ELR (cell line): ENCODE measurements at places on chromosomes 3 and 15.

GRCh38 chr3:40523781-40524180 lies 979 bp upstream of the ZNF621 start:
- no peak for DNase-seq

DNA sequence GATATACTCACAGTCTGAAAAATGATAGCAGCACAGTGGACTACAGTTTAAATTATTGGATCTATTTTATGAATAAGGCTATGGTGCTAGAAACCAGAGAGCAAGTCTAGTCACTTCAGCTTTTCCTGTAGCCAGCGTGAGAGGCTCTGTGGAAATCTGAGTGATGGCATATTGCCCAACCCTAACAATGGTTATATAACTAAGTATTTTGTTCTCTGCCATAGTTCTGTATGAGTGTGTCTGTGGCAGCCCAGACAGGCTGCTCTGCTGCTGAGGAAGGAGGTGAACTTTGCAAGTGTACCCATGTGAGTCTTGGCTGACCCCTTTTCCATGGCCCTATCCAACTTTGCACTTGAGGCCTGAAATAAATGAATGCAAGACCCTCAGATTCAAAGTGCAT lies 105.7 kb downstream of the LRTM1 start:
- DNase-seq, result peak; percentile 13

GRCh38 chr3:82707035-82707434 lies 945.6 kb upstream of the GBE1 start:
- DNase-seq, result peak; percentile 1

DNA sequence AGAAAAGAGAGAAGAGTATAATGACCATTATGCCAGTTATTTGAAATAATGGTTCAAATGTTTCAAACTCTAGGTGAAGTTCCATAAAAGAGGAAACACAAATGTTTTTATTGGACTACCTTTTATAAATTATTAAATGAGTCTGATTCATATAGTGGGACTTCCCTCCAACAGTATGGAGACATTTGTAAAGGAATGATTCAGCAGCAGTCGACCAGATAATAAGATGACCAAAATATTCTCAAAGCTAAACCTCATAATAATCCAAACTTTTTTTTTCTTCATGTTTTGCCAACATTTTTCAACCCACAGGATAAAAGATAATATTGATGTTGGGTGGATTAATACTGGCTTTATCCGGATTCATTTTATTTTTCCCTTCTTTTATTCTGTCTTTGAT lies 18.8 kb downstream of the TIPARP start:
- peak; percentile 76 for DNase-seq

DNA sequence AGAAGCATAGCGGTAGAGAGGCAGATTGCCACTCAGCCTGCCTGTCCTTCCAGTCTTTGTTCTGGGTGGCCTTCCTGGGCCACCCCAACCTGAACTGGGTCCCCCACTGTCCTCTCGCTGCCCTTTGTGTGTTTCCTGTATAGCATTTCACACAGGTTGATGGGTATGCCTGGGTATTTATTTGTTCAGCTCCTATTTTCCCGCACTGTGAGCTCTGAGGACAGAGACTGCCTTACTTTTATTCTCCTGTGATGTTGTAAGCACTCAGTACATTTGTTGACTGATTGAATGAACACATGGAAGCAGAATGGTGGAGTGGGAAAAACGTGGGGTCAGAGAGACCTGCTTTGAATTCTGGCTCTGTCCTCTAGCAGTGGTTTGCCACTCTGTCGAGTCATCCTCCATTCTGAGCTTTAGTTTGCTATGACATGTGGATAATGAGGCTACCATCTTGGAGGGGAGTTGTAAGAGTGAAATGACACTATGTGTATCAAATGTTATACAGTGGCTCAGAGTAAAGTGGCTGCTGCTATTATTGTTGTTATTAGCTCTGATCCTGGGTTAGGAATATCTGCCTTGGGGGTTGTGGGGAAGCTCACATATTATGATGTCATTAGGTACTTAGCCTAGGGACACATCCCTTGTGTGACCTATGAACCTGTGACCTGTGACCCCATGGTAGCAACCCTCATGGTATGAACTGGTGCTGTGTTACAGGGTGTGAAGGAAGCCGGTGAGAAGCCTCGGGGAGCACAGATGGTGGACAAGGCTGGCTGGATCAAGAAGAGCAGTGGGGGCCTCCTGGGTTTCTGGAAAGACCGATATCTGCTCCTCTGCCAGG lies 6.4 kb downstream of the PLEKHO2 start:
- DNase-seq, result no peak

GRCh38 chr3:138974462-138974861 lies 27.4 kb downstream of the FOXL2NB start:
- peak; percentile 78 for DNase-seq

GRCh38 chr3:190307164-190307545 lies 15.1 kb downstream of the CLDN1 start:
- DNase-seq, result no peak

GRCh38 chr3:145620002-145620401 lies 541.0 kb downstream of the PLOD2 start:
- DNase-seq, result no peak

- peak; percentile 74 for DNase-seq
Observed at GRCh38 chr3:120182613-120183511, 88.6 kb upstream of the GSK3B start.

DNA sequence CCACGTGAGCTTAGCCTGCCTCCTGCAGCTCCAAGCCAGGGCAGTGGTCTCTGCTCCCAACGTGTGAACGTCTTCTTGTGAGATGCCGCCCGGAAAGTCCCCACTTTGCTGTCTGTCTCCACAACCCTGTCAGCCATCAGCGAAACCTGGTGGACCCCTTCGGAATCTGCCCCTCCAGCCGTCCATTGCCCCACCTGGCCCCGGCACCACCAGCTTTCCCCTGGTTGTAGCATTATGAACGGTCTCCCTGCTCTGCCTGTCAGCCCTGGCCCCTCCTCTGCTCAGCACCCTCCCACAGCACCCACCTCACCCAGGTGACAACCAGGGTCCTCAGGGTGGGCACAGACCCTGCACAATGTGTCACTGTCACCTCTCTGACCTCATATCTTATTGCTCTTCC lies 71.1 kb downstream of the HMCES start:
- DNase-seq, result no peak

GRCh38 chr3:171295484-171296373 lies 164.5 kb downstream of the TNIK start:
- no peak for DNase-seq

GRCh38 chr3:67653425-67654098 lies 850 bp downstream of the SUCLG2 start:
- DNase-seq, result peak; percentile 47

DNA sequence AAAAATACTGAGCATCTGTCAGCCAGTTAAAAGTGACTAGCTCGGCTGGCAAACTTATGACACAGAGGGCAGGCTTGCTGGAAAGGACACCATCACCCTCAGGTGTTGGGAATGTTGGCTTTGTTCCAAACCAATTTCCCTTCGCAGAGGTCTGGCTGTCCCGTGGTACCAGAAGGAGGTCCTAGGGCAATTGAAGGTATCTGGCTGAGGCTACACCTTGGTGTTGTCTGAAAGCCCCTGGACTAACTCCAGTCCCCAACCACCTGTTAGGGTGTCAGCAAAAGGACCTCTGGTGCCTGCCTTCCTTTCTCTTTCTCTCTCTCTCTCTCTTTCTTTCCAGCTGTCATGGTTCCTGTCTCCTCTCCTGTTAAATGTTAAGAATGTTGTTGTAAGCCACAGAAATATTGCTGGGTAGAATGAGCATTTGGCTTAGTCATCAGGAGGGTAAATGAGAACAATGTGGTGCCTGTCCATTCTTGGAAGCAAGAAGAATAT lies 12.5 kb downstream of the PRR20G start:
- peak; percentile 19 for DNase-seq

DNA sequence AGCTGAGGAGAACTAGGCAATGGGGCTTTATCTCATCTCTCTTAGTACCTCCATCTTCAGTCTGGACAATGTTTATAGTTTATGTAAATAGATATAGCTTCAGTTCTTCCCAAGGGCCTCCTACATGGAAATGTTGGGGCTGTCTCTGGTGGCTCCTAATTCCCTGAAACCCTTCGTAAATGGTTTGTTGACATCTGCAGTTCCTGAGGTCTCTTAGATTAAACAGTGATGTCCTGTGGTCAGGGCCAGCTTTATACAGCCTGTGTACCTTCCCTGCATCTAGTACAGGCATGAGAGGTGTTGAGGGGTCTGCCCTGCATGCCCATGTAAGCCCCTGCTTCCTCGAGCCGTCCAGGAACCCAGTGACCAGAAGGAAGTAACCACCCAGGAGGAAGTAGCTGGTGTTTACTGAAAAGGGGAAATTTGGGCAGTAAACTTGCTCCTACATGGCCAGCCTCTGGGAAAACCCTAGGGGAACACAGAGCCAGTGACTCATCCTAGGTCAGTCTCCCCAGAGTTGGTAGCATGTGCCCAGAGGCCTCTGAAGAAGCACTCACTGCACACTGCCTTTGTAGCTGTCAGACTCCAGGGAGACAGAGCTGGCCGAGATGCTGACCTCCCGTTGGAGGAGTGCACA lies 4.7 kb upstream of the TBC1D2B start:
- peak; percentile 30 for DNase-seq

- peak; percentile 88 for DNase-seq
Observed at GRCh38 chr15:56365075-56365711, at the start of gene TEX9. Gene TEX9 (plus strand): TSS chr15:56365426. CDS start chr15:56365451, 25 bp downstream.

DNA sequence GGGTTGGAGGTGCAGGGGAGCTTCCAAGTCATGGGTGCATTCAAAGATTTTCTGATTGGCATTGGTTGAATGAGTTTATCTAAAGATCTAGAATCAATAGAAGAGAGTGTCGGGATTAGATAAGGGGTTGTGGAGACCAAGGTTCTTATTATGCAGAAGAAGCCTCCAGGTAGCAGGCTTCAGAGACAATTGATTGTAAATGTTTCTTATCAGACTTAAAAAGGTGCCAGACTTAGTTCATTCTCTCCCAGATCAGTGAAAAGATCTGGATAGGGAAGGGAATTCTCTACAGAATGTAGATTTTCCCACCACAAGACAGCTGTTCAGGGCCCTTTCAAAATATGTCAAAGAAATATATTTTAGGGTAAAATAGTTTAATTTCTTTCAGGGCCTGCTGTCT lies 129.5 kb downstream of the LIPC start:
- no peak for DNase-seq

DNA sequence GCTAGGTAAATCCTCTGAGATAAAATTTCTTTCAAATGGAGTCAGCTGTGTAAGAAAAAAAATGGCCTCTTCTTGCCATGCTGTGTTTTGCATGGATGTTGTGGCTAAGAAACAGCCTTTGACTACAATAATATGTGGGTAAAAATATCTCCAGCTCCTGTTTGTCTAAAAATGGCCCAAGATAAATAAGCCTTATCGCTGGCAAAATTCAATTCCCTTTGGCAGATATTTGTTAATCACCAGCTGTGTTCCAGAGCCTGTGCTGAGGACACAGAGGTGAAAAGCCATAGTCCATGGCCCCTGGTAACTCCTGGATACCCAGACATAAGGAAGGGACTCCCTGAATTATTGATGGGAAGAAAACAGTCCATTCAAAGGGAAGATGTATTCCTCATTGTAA lies 15.3 kb upstream of the RAMAC start:
- no peak for DNase-seq

DNA sequence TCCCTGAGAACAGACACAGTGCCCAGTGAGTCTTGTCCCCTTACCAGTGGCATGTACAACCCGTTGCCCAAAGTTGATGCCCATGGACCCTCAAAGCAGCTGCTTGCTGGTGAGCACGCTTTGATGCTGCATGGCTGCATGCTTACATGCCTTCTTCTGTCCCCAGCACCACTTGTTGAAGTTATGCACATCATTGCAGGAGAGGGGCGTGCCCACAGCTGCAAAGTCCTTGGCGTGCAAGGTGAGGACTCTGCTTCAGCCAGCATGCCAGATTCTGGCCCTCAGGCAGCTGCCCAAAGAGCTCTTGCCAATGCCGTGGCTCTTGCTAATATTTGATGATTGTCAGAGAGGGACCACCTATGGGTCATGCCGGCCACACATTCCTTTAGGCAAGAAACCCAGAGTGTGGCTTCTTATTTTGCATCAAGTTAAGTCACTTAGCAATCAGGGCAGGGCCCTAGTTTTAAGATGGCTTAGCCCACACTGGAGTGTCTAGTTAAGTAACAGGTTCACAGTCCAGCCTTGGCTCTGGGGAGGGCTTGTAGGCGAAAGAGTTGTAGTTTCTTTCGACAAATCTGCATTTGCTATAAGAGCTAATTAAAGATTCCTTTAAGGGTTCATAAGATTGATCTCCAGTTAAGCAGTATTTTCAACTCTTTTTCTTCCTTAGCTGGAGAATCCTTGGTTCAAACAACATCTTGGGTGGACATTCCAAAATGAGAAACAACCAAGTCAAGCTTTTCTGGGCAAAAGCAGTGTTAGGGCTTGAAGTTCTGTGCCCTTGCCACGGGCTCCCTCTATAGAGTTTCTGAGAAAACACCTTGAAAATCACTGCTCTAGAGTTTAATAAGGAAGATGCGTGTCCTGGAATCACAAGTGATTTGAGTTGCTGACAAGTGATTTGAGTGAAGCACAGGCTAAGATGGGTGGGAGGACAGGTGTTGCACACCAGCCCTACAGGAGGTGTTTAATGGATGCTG lies 128.6 kb downstream of the SLCO3A1 start:
- DNase-seq, result no peak

GRCh38 chr3:89340408-89340807 lies 233.0 kb downstream of the EPHA3 start:
- DNase-seq, result no peak

GRCh38 chr3:142652826-142653292 lies 56.7 kb downstream of the PLS1 start:
- no peak for DNase-seq

- DNase-seq, result no peak
Observed at GRCh38 chr3:157059181-157059580, 100.8 kb downstream of the CCNL1 start.

DNA sequence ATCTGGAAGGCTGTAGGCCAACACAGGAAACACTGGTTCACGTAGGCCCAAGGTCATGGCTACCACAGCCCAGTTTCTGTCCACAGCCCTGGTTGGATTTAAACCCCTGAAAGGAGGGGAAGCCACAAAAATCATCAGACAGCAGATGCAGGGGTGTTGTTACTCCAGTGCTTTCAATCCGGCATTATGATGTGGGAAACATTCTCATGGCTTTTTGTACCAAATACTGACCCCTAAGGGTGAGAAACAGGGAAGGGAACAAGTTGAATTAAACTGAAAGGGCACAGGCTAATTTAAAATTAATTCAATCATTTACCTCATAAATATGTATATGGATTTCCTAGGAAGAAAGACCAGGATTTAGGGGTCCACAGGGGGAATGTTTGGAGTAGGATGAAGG lies 375.6 kb downstream of the CTNNB1 start:
- DNase-seq, result no peak
